ENCODE measurements at places on chromosomes 5 and 9.

GRCh38 chr5:111530298-111530740 is 18.0 kb upstream of the STARD4 start:
- DNase-seq: peak; percentile 71

GRCh38 chr9:5274770-5275169 is 29.7 kb downstream of the RLN2 start:
- no peak for DNase-seq

DNA sequence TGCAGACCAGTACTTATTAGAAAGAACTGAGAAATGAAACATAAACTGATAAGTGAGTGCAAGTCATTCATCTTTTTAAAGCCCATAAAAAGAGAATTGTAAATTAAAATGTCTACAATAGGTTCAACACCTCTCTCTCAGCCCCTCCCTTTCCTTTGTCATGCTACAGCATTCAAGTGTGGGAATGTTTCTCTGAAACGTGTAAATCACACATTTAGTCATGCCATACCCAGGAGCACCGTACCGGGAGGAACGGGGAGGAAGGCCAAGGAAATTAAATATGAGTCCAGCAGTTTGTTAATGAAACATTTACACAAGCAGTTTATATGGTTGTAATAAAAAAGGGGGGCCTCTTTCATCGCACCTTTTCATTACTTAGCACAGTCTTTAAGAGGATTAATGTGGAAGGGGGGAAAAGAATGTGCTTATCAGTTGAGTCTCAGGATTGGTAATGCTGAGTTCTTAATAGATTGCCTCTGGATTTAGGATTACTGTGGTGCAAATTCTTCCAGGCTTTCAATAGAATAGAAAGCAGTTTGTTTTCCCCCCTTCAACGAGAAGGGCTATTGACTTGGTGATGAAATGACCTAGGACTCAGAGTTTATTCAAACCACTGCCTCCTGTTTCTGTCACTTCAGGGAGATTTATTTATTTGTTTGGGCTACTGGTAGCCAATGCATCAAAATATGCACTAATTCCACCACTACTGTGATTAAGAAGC is 176.0 kb upstream of the ZNF608 start:
- no peak for DNase-seq

DNA sequence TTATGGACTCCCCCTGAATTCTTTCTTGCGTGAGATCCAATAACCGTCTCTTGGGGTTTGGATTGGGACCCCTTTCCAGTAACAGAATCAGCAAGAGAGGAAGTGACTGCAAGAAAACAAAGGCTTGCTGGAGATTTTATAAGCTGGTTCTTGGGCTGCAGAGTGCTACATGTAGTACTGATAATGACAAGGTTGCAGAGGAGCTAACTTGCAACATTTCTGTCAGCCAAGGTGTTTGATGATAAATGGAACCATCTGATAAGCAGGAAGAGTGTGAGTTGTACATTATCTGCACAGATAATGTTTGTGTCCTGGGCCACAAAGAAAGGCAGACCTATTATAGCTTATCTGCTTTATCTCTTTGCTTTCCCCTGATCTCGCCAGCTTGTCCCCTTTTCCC is 37.1 kb downstream of the DNAJB5 start:
- no peak for DNase-seq

DNA sequence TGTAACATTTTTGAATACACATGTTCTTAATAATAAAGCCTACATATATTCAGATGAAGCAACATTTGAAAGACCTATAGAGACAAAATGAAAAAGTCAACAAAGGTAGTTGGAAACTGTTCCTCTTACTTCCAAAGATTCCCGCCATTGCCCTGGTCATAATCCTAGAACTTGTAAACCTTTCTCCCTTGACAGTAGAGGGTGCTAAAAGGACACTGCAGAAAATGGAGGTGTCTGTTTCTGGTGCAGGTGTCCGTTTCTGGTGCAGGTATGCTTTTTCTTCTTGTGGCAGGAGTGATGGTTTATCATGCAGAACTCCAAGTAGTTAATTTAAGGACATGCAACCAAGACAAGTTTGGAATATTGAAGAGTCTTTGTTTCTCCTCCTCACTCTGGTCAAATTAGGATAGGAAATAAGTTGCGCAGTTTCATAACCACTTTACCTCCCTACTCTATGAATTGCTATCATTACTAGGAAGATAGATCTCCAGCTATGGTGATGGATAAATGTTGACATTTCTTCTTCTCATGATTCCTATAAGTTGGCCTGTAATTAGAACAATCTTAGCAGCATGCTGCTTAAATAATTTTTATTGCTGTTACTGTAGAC is 56.0 kb upstream of the FAM174A start:
- DNase-seq: no peak

- DNase-seq: no peak
Observed at GRCh38 chr9:35935755-35936509, 22.0 kb downstream of the OR2S2 start.

DNA sequence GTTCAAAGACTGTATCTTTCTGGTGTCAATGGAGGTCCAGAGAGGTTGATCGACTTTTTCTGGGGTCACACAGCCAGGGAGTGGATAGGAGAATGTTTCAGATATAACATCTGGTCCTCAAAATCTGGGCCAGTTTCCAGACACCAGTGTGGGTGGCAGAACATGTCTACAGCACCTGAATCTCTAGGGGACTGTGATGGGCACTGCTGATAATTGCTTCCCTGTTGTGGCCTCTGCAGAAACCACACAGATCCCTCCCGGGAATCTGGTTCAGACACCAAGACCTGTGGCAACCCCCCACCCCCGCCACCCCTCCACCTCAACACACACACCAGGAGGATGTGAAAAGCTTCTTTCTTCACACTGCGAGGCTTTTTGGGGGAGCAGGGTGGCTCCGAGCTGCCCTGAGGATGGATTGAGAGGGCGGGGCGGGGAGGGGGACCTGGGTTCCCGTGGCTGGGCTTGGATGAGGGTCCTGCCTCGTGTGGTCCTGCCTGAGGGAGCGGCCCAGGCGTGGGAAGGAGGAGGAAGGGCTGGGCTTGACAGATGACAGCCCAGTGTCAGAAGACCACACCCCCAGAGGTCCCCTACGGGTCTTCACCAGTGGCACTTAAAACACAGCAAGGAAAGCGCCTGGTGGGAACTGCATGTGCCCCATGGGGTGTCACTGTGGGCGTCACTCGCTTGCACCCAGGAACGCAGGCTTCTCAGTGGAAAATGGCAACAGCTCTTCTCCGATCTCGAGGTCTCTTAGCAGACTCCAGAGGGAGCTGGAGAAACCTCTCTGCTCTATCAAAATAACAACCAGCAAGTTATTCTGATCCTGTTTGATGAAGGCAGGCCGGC is 55.2 kb downstream of the TRIP13 start:
- no peak for DNase-seq

- peak; percentile 36 for DNase-seq
Observed at GRCh38 chr5:76473661-76474060, 70.6 kb downstream of the IQGAP2 start.

DNA sequence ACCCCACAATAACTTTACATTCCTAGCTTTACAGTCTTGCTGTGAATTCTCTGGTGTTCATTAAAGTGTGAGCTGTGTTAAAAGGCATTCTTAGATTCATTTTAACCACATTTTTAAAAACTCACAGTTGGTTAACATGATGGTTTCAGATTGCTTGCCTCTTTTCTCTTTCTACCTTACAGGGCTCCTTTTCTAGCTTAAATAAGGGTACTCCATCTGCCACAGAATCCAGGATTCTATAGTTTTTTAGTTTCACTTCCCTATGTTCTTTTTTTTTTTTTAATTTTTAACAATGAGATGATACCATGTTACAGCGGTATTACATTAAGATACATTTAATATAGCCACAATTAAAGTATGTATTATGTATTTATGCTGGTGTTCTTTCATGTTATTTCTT is 3.9 kb upstream of the FBXO4 start:
- no peak for DNase-seq

DNA sequence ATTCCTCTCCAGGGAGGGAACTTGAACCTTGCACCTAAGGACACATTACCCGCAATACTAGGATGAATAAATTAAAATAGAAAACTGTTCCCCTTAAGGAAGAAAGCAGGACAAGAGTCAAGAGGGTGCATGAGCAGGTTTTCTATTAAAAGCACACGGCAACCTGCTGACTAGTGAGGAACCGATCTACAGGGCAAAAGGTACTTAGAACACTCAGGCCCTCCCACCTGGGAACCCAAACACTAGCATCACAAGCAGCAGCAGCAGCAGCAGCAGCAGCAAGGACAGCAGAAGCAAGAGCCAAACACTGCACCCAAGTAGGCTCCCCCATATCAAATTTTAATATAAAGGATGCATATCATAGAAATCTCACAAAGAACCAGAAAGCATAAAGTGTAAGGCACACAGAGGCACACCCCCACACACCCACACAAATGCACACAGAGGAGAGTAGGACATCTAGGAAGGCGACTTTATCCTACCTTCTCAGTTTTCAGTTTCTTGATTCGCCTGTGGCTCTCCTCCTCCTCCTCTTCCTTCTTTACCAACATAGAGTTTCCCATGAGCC is 2.8 kb downstream of the ZNF608 start:
- no peak for DNase-seq

DNA sequence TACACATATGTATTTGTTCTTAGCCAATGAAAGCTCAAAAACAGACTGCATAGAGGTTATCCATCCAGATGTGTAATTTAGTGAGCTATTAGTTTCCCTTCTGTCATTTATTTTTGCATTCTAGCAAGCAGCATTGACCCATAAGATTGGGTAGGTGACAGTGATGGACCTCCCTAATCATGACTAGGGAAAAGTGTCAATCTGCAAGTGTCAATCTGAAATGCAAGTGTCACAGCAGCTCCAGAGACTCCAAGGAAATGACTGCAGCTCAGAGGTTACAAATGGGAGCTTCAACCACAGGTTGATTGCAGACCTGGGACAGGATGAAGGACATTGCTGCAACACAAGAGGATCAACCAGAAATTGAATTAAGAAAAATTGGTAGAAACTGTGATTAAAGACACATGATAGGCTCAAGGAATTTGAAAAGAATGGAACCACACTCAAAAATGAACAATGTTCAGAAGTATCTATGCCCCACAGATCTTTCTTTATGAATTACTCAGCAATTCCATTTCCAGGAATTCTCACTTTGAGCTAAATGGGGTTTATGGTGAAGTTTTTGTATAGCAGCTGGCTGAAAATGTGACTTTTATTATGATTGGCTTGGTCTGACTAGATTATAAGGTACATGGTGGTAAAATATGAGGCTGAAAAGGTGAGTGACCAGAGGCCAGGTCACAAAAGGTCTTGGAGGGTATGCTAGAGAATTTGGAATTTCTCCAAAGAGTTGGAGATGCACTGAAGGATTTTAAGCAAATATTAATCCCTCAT is 59.6 kb upstream of the HTR4 start:
- DNase-seq: no peak

DNA sequence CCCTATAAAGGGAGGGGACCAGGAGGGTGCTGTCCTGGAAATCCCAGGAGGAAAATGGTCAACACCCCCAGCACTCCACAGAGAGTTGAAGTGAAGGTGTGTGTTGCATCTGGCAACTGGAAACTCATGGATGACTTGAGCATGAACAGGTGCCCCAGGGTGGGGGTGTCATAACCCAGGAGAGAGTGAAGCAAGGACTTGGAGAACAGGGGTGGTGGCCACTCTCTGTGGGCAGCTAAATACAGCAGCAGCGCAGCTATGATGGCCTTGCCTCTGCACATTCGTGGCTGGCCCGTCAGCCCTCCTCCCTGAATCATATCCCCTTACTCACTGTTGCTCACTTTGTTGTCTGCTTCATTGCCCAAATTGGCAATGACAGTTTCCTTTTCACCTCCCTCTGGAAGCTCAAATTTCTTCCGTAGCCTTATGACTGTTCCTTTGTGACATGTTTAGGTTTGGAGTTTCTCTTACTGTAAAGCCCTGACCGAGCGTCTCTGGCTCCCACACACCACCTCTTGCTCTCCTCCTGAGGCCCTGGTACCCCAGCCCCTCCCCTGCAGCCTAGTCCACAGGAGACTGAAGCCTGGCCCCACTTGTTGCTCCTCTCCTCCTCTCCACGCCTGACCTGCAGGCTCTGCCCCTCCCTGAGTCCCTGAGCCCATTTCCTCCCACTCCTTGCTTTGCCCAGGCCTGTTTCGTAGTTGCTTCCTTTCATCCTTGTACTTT is 185.8 kb downstream of the CD180 start:
- DNase-seq: no peak

DNA sequence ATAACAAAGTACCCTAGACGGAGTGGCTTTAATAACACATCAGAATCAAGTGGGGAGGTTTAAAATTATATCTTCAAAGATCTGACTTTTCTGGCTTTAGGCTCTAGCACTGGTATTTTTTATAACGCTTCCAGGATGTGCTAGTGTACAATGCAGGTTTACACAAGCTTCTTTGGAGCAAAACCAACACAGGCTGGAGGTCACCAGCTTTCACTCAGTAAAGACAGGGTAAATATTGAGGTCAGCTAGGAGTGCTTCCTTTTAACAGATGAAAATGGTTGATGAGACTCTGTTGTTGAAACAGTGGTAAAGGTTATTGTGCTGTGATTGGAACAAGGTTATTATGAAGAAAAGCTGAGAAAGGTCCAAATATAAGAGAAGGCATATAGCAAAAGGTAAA is 414.2 kb downstream of the TAF11L14 start:
- DNase-seq: no peak

DNA sequence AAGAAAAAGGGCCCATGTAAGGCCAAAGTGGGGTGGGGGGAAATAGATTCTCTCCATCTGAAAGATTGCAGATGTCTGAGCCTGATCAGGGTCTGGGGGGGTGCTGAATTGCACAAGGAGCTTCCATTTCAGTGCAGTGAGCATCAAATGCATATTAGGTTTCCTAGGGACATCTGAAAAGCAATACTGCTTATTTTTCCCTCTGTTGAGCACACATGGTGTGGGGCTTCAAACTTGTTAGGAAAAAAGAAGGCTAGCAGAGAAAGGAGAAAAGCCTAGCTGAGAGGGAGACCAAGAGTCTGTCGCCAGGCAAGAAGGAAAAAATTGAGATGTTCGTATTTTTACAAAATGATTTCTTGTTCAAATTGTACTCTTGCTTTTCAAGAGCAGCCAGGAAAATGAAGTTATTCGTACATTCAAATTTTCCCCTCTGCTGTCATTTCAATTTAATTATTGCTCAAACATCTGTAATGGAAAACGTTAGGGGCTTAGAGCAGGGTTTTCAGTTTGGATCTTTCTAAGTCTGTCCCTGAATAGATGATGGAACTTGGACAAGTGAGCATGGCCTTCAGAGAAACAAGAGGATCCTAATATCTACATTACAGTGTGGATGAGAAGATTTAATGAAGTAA is 191.9 kb upstream of the GAS1 start:
- no peak for DNase-seq

GRCh38 chr9:6640268-6641051 is 5.1 kb downstream of the GLDC start:
- DNase-seq: no peak

- DNase-seq: no peak
Observed at GRCh38 chr5:893711-894110, 1.0 kb downstream of the TRIP13 start.

- no peak for DNase-seq
Observed at GRCh38 chr5:25619273-25619672, 974.5 kb upstream of the CDH10 start.

- peak; percentile 50 for DNase-seq
Observed at GRCh38 chr5:178234750-178235587, 2.4 kb upstream of the PHYKPL start.

GRCh38 chr5:87432460-87432859 is 19.7 kb upstream of the CCNH start:
- DNase-seq: no peak

Measured in stimulated activated CD4-positive, alpha-beta T cell treated with anti-CD3 and anti-CD28 coated beads, TNF-alpha, amount 100 ng/mL, for 4 hours (primary cell).